ENCODE measurements at places on chromosomes 3 and 15.

DNA sequence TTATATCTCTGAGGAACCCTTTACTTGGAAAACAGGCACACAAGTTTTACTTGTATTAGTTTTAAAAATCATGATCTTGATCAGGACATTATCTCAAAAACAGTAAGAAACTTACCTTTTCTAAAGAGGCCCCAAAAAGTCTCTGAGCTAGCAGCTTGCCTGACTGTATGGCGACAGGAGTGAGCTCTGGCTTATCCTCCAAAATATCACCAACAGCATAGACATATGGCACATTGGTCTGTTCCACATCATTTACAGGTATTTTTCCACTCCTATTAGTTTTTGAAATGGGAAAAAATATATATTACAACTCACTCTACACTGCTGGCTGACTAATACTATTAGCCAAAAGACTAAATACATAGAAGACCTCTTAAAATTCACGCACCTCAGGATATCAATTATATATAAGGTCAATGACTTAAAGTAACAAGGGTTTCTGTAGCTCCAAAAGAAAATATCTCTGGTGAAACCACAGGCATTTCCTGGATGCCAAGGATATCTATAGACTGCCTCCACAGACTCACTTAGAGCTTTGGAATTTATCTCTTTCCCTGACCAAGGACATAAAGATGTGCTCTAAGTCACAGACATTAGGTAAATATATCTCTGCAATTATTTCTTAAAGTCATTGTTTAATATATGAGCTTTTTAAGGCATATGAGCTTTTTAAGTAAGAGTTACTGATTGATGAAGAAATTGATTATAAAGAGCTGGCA is 33.1 kb downstream of the TXNRD3 start:
- DNase-seq: peak; percentile 46

- DNase-seq: no peak
These were observed 251.2 kb upstream of the RORA start for GRCh38 chr15:61480295-61480694.

DNA sequence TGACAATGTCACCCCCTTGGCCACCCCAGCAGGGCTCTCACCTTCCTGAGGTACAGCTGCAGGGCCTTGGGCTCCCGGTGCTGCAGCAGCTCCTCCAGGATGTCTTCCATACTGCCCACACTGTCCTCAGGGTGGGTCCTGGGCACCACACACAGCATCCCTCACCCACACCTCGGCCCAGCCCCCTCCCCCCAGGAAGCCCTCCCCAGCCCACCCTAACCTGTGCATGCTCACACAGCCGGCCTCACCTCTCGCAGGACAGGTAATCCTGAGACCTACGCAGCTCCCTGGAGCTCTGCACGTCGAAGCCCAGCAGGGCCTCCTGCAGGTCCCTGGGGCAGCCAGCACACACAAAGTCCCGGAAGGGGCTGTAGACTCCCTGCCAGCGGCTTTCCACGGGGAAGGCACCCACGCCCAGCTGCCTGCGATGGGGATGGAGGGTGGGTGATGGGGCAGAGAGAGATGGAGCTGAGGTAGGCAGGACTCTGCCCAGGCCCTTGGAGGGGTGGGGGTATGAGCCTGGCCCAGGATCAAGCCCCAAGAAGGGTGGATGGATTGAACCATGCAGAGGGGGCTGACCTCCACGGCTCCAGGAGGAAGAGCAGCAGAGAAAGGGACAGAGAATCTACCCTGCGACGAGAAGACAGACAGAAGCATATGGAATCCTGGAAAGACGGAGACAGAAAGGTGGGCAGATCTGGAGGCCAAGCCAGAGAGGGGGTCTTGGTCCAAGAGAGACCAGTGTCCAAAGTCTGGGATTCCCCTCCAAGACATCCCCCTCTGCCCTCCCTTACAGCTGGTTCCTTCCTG is 16.7 kb downstream of the ALS2CL start:
- DNase-seq: no peak

- DNase-seq: no peak
These were observed 9.0 kb upstream of the UACA start for GRCh38 chr15:70772402-70772801.

DNA sequence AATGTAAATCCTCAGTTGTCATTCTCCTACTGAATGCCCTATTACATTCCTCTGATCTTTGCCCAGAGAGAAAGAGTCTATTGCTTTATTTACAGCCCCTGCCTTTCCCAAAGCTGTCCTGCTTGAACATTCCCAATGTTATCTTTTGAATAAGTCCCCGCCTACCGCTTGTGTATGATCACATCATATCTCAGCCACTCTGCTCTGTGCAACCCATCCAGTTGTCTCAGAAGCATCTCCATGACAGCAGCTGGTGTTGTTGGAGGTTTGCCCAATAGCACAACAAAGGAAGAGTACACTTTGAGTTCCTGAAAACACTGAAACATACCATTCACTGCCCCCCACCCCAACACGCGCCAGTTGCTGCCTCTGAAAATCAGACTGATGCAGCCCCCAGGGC is 22.0 kb upstream of the FAM3D start:
- no peak for DNase-seq

DNA sequence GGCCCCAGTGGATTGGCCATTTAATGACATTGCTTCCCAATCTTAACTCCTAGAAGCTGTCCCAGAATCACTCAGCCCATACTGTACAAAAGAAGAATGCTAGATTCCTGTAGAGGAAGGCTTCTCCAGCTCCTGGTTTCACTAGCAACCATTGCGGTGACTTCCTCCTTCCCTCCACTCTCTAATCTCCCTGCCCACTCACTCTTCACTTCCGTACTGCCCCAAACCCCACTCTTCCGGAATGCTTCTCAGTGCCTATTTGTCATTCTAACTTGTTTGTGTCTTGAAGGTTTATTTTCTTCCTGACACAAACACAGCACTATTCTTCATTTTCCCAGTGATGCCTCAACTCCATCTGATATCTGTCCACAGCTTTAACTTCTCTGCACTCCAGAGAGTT is 97.1 kb upstream of the SPATA16 start:
- DNase-seq: no peak

DNA sequence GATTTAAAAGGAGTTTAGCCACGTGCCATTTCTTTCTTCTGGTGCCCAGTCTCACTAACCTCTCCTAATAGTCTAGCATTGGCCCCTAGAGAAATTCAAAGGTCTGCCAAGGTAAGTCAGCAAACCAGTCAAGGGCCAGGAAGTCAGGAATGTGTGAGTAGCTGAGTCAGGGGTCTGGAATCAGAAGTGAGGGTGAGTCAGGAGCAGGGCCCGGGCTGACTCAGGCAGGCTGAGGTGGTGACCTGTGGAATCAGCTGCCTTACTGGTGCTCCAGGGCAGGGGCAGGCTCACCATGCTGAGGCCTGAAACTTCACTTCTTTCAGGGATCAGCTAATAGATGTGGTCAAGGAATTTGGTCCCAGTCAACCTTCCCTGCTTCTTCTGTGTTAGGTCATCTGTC is 105.8 kb upstream of the MYZAP start:
- peak; percentile 73 for DNase-seq

GRCh38 chr3:71035314-71035713 is 548.2 kb downstream of the FOXP1 start:
- peak; percentile 85 for DNase-seq

DNA sequence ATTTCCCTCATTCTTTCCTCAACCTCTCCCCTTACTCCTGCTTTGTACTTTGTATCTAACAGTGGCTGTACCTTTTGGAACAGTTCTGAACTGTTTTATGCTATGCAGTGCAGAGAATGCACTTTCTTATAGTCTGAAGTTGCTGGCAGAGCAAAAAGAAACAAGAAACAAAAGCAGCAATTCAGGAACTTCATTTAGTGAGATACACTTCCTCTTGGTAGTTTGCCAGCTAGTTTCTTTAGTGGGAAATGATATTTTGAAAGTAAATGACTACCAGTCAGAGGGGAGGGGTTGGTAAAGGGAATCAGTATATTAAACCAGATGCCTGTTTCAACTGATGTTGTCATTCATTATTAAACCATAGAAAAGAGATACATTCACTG is 55.0 kb upstream of the CHD2 start:
- peak; percentile 45 for DNase-seq

- no peak for DNase-seq
These were observed 1.1 kb upstream of the DNAJC13 start for GRCh38 chr3:132416161-132416560.

- no peak for DNase-seq
These were observed at the start of gene CD200 for GRCh38 chr3:112333002-112333380. TSS of gene CD200 (plus strand) at chr3:112333156. CDS start at chr3:112333213, 57 bp downstream.

GRCh38 chr15:35309886-35310285 is 224.8 kb upstream of the NANOGP8 start:
- peak; percentile 25 for DNase-seq

DNA sequence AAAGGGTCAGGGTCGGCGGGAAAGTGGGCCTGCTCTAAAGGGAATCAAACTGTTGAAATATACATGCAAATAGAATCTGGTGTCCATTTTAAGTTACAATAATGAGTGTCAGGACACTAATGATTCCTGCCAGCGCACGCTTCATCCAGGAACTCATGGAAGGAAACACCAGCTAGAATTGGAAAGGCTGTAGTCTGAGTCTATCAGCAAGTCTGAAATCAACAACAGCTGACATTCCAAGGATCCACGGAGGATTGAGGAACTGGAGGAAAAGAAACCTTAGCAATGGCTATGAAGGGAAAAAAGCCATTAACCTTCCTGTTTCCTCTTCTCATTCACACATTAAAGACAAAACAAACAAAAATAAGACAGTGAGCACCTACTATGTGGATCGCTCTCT is 1063.1 kb downstream of the NTRK3 start:
- no peak for DNase-seq

- no peak for DNase-seq
These were observed 5.6 kb upstream of the AP3S2 start for GRCh38 chr15:89899295-89899945.

DNA sequence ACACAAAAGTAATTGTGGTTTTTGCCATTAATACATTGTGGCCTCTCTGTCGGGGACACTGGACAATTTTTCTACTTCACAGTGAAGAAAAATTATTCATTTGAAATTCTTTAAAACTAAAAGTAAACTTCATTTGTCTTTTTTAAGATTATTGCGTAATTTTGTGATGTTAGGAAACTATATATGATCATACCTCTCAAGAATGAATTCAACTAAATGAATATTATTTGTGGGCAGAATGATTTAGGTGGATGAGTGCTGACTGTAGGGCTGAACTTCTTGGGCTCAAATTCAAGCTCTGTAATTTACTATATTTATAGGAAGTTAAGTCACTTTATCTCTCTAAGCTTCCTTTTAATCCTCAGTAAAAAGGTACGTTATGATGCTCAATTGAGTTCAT is 441.2 kb downstream of the ROBO1 start:
- DNase-seq: no peak

GRCh38 chr15:27804569-27805260 is 294.4 kb downstream of the OCA2 start:
- no peak for DNase-seq

DNA sequence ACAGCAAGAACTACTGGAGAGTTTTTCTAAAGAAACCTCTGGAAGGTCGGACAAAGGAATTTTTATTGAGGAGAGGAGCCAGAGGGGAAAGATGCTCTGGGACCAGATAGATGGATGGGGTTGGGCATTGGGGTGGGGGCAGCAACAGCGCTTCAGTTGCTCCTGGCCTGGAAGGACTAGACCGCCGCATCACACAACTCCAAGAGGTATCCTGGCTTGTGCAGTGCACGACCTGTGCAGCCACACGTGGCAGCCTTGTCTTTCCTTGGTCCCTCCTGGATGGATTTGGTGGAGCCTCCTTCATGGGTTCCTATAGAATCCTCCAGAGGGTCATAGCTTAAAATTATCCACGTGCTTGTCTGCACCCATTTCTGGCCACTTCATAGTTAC is 23.0 kb downstream of the MAGEF1 start:
- no peak for DNase-seq

DNA sequence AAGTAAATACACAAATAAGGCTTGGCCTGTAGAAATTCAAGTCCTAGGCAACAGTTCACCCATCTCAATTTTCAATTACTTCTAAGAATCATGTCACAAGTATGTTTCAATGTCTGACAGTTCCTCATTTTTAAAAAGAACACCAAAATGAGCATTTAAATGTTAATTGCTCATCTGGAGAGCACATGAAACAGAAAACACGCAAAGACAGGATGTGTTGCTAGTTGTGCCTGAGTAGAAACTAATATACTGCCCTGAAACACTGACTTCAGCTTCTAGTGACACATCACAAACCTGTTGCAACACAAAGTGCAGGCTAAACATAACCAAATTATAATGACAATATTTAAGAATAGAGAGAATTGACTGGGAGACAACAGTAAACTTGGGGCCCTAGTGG is 167.3 kb upstream of the THBS1 start:
- no peak for DNase-seq

DNA sequence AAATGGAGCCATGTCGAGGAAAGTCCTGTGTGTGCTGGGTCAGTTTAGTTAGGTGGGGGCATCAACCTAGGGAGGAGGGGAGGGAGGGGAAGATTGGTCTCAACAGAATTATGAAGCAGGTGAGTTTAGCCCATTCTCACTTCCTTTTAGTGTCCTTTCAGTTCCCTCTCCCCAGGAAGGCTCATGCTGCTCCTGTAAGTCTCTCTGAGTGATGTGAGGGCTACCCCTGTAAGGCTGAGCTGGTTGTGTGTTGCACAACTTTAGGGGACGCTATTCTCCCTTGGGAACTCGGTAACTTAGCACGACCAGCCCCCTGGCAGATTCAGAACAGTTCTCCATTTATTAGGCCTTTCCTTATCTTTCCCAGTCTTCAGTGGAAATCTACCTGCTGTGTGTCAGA is 21.2 kb downstream of the IL5RA start:
- no peak for DNase-seq

GRCh38 chr3:168155303-168155702 is 59.6 kb upstream of the GOLIM4 start:
- DNase-seq: no peak

DNA sequence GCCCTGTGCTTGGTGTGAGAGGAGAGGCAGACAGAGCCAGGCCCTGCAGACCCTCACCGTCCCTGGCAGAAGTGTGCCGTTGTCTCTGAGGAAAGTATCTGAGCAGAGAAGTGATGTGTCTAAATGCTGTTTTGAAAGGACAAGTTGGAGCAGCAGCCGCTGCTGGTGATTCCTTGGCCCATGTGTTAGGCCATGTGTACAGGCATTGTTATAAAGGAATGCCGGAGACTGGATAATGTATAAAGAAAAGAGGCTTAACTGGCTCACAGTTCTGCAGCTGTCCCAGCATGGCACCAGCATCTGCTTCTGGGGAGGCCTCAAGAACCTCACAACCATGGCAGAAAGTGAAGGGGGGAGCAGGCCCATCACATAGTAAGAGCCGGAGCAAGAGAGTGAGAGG is 334.6 kb upstream of the ATP10A start:
- DNase-seq: no peak

DNA sequence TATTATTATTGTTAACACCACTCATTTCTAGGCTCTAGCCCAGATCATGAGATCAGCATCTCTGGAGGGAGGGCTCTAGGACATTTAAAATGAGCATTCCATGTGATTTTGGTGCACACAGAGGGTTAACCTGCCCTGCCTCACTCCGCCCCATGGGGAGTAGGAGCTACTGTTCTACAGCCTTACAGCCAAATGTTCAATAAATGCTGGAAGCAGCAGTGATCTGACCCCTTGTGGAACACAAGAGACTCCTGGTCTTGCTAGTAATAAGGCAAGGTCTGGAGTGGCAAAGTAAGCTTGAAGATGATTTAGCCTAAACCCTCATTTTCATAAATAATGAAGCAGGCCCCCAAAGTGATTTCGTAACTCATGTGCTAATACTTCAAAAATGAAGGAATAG is 166.4 kb upstream of the EOMES start:
- no peak for DNase-seq

GRCh38 chr15:33155691-33156420 is 38.7 kb downstream of the FMN1 start:
- DNase-seq: no peak
